SW 1271 (cell line): ENCODE measurements at places on chromosomes 11 and 22.

DNA sequence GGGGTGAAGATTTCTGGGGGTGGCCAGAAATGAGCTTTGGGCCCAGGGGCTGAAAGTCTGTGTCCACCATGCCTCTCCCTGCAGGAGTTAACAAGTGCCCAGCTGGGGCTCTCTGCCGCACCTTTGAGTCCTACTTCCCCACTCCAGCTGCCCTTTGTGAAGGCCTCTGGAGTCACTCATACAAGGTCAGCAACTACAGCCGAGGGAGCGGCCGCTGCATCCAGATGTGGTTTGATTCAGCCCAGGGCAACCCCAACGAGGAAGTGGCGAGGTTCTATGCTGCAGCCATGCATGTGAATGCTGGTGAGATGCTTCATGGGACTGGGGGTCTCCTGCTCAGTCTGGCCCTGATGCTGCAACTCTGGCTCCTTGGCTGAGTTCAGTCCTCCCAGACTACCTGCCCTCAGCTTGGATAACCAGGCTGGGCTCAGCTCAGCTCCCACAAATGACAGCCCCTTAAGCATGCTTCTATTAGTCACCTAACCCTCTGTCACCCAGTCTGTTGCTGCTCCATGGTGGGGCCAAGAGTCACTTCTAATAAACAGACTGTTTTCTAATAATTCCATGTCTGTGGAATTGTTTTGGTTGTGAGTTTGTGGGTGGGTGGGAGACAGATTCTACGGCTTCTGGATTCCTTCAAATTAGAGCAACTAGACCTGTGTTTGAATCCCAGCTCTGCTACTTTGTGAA is 3.0 kb upstream of the INPPL1 start:
- no peak for DNase-seq

DNA sequence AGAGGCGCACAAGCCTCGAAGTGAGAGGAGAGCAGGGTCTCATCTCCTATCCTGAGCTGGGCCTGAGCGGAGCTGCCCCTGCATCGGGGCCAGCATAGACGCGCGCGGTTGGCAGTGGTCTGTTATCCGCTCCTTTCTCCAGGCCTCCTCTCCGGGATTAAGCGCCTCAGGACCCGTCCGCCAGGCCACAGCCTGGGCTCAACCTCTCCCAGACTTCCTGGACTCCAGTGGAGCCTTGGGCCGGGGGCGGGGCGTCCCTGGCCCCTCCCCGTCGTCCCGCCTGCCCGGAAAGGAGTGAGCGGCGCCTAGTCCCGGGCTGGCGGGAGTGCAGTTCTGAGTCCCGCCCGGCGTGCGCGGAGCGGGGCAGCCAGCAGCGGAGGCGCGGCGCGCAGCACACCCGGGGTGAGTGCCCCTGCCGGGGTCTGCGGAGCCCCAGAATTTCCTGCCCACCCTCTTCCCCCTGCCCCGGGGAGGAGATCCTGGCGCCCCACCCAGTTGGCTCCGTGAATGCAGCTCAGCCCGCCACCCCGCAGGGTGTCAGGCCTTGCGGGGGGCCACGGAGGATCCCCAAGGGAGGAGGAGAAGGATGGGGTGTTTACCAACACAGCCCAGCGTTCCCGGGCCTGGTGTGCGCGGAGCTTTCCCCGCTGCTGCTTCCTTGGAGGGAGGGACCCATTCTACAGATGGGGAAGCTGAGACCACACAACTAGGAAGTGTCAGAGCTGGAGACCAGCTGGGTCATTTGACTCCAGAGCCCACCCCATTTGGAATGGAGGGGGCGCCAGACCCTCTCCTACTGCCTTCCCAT is at the start of gene TCIRG1:
Gene TCIRG1, plus strand, starts transcription at position 308 of the 808 bp plus-strand sequence. CDS start 2,247 bp downstream, outside the sequence.
- DNase-seq = peak; percentile 66

DNA sequence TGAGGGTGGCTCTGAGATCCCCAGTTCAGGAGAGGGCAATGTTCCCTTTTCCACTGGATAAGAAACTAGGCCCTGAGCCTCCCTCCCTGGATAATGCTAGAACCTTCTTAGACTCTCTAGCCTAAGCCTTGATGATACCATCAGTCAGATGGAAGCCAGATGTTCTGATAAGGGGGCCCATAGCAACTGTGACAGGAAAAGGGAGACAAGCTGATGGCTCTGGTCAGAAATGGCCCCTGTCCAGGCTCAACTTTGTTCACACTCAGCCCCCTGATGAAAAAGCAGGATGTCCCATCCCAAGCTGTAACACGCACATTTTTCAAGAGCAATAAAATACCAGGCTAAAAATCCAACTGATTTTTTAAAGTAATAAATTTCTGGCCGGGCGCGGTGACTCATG is 7.2 kb upstream of the OAF start:
- DNase-seq = no peak

GRCh38 chr11:40286137-40286536 is 1173.3 kb downstream of the LRRC4C start:
- no peak for DNase-seq

DNA sequence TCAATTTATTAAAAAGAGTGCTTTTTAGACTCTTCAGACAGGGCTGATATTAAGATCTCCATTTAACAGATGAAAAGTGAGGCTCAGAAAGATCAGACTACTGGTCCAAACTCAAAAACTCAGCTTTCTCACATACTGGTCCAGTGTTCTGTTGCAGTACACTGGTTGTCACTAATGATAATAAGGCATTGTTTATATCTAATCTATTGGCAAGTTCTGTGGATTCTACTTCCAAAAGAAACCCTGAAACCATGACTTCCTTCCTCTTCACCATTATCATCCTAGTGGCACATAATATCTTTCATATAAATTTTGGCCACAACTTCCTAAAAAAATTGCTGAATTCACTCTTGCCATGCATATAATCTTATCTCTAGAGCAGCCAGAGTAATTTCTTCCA is 36.9 kb downstream of the F2 start:
- no peak for DNase-seq

GRCh38 chr22:24285245-24285644 is 14.6 kb downstream of the SPECC1L start:
- DNase-seq = no peak

DNA sequence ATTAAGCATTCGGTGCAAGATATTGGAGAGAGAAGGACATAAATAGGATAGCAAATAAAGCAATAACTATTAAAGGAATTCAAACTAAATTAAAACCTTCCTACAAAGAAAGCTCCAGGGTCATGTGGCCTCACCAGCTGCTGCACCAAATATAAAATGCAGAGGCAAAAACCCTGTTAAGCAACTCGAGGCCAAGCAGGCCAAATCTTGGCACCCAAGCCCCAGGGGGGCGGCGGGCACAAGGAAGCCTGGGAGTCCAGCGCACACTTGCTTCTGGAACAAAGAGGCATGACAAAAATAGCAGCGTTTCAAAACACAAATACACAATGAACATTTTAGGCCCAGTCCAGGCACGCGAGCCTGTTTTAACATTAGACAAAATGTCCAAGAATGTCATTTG is 20.8 kb downstream of the KRTAP5-6 start:
- DNase-seq = no peak

DNA sequence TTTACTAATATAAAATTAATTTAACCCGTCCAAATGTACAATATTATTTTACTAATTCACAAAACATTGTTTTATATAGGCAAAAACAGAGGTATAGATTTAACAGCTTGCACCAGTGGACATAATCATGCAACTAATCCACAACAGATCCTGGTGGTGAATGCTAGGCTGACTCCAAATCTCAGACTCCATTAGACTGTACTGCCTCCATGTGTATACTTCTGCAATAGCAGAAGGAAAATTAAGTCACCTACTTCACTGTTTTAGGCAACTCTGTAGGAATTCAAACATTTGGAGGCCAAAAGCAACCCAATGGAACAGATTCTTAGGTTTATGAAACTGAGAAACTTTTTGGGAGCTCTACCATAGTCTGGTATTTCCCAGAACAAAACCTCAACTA is 30.0 kb upstream of the RAB39A start:
- peak; percentile 85 for DNase-seq

DNA sequence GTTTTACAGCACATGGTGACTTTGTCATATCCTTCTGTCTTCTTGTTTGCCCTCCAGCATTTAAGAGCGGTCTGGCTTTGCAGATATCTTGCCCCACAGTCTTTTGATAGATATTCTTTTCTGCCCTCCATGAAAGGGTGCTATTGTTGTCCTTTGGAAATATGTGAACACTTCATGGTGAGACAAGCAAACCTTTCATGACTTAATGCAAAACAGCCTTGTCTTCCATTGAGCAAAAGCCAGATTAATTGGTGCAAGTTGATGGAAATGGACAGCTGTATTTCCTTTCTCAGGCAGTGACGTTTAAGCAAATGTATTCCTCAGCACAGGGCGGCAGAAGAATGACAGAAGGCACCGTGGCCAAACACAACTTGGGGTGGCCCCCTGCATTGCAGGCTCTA is 4.4 kb downstream of the DCPS start:
- no peak for DNase-seq

- DNase-seq = no peak
Measured at GRCh38 chr11:121733858-121734257, 281.1 kb upstream of the SORL1-AS1 start.

GRCh38 chr22:40572976-40573375 is 63.5 kb downstream of the MRTFA start:
- DNase-seq = no peak
